ENCODE measurements at places on chromosomes 6 and 20.

GRCh38 chr20:4881006-4881730 lies 120.1 kb downstream of the SLC23A2 start:
- no peak for ATAC-seq

- ATAC-seq, result peak; percentile 69
Observed at GRCh38 chr6:9204171-9204570, 768.8 kb upstream of the SLC35B3 start.

- no peak for ATAC-seq
Observed at GRCh38 chr20:33394718-33395117, 6.6 kb downstream of the CDK5RAP1 start.

GRCh38 chr6:32970413-32971241 lies 2.2 kb downstream of the BRD2 start:
- ATAC-seq, result peak; percentile 30

- peak; percentile 45 for ATAC-seq
Observed at GRCh38 chr6:19866985-19867627, 29.9 kb downstream of the ID4 start.

GRCh38 chr20:8764344-8764962 lies 304.4 kb upstream of the PLCB4 start:
- ATAC-seq, result no peak

- ATAC-seq, result no peak
Observed at GRCh38 chr6:145569140-145569539, 166.2 kb downstream of the EPM2A start.

DNA sequence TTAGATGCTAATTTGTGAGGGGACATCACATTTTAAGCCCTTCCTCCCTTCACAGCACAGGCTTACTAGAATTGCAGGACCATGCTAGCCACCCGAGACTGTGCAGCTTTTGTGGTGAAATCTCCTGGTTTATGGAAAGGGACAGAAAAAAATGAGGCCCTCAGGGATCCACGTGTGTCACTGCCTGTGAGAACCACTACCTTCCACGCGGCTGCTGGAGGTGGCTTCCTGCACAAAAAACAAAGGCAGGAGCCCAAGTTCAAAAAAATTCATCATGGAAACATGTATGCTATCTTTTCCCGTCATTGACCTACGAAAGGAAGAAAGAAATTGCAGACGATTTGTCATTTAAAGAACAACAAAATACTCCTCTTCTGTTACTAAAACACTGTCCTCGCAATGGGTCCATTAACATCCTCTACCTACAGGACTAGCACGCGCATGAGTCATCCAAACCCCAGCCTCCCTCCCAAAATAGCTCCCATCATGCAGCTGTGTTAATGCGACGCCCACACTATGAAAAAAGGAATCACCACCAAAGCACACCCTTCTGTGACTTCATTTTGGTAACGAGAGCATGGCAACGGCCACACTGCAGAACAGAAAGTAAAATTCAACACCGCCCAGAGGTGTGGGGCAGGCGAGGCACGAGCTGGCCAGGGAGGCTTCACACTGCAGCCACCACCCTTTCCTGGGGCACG lies 45.7 kb downstream of the RAMACL start:
- peak; percentile 86 for ATAC-seq

DNA sequence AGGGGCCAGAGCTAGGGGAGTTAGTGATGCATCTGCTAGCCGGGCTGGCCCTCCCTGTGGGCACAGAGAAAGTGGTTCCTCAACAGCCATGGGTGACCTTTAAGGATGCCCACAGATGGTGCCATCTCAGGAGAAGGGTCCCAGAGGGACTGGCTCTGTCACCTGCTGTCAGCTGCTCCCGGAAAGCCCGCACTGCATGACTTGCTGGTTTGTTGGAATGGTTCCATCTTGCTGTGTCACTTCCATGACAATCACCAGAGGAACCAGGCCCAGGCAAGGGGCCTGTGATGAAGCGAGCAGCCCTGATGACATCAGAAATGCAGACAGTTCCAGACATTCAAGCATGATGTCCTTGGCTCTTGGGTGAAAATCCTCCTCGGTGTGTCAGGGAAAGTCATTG lies 125.2 kb downstream of the PHACTR3 start:
- ATAC-seq, result no peak

DNA sequence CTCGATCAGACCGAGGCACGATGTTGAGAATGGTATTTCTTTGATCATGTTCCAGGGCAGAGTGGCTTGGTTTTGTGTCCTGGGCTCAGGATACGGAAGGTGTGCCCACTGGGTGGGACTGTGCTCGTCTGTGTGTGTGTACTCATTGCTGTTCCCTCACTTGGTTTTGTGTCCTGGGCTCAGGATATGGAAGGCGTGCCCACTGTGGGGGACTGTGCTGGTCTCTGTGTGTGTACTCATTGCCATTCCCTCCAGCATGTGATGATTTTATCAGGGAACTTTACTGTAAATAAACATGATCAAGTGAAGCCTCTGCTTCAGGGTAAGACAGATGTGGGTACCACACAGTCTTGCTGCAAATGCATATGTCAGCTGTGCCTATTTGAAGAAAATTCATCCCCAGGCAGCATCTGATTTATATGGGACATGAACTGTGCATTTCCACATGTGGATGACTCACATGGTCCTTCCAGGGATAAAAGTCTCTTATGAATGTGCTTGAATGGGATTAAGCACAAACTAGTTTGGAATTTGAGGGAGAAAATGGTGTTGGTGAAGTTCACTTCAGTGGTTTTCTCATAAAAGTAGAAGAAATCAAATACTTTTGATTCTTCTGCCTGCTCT lies 274.3 kb downstream of the QKI start:
- no peak for ATAC-seq

All from esophagus mucosa (tissue), 1 donor.